CD4-positive, alpha-beta memory T cell (primary cell): ENCODE measurements at places on chromosomes 3 and 15.

GRCh38 chr3:99108508-99108907 is 207.0 kb upstream of the DCBLD2 start:
- DNase-seq: no peak

DNA sequence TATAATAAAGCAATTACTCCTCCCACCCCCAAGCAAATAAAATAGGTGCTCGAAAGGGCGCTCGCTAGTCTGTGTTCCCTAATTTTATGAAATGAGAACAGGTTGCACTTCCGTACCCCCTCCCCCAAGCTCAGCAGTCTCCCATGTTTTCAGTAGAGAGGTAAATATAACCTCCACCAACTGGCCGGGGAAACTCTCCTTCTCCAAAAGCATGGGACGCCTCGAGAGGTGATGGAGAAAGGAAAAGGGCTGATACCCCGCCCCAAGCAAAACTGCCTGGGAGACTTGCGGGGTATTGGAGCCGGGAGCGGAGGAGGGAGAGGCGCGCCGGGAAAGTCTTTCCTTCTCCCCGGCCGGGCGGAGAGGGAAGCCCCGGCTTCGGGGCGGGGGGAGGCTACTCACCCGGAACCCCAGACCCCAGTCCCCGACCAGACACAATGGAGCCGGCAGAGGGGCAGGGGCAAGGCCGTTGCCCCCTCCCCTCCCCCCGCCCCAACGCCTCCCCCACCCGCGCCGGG is 605 bp downstream of the DCUN1D1 start:
- peak; percentile 53 for DNase-seq

GRCh38 chr3:31538801-31539200 is 6.1 kb downstream of the STT3B start:
- no peak for DNase-seq

GRCh38 chr3:50068134-50068533 is 20.6 kb upstream of the RBM5 start:
- no peak for DNase-seq

DNA sequence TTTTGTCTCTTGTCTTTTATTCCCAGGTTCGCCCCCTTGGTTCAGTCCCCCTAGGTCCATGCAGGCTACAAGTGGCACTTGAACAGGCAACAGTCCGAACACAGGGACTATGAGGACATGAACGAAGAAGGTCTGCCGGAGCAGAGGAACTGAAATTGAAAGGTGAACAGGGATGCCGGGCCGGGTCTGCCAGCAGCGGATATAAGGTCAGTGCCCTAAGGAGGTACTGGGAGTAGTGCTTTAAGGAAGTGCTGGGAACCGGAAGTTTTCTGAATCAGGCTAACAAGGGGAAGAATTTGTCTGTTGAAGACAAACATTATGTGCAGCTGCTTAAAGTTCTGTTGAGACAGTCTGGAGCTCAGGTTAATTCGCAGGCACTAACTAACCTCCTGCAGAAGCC is 46.8 kb downstream of the LSM3 start:
- DNase-seq: no peak

GRCh38 chr3:8529181-8529637 is 27.6 kb downstream of the LMCD1 start:
- no peak for DNase-seq

GRCh38 chr3:53552730-53553129 is 58.3 kb downstream of the CACNA1D start:
- DNase-seq: no peak

GRCh38 chr3:72977060-72977808 is 19.4 kb upstream of the PPP4R2 start:
- no peak for DNase-seq

- DNase-seq: no peak
Observed at GRCh38 chr15:55322467-55322866, 3.4 kb downstream of the PIGB start.

DNA sequence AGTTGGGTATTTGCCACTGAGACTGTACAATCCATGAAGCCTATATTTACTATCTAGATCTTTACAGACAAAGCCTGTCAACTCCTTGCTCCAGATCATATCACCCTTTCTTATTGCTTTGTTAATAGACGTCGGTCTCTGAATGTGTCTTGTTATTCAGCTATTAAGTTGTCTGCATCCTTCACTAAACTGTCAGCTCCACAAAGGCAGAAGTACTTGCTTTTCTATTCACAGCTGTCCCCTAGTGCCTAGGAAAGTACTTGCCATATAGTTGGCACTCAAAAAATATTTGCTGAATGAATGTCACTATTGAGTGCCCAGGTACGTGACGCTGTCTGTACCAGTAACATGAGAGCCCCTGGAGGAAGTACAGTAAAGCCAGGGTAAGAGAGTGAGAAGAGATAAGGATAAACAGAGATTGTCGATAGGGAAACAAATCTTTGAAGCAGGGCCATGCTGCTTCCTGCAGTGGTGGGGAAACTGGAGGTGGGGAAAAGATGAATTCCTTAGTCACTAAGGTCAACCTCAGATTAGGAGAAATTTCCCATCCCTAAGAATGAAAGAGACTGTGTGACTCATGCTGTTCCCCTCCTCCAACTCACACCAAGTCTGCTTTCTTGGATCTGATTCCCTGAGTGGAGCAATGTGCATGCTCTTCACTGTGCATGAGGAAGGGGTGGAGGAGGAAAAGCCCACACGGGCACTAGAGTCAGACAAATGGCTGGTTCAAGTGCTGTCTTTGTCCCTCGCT is 36.3 kb downstream of the PRICKLE2 start:
- no peak for DNase-seq

DNA sequence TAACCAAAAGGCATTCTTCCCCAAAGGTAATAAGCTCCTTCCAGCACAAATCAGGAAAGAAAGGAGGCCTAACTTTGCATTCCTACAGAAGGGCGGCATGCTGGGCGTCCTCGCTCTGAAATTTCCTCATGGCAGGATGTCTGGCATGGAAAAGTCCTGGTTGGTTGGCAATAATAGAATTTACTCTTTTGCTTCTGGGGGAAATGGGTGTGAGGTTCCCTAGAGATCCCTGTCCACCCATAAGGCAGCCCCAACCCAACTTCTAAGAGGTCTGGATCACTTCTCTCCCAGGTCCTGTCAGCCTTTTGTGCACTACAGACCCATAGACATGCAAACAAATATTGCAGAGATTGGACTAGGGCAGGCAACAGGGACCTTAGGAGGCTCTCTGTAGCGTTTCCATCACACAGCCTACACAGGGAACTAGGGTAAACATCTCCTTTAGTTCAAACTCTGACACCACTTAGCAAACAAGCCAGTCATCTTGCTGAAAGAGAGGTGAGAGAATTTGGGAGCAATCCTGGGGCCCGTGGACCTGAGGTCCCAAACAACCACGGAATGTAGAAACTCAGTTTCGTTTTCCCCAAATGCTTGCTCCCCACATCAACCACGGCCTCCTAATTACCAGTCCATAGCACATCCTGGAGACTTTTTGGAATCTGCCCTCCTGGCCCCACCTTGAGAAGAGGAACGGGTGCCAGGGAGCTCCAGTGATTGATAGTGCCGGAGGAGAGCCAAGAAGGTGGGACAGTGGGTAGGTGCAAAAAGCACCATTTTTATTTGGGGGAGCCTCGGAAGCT is 2.1 kb downstream of the ZIC4 start:
- DNase-seq: no peak

- no peak for DNase-seq
Observed at GRCh38 chr3:136802481-136802996, 16.4 kb upstream of the SLC35G2 start.

DNA sequence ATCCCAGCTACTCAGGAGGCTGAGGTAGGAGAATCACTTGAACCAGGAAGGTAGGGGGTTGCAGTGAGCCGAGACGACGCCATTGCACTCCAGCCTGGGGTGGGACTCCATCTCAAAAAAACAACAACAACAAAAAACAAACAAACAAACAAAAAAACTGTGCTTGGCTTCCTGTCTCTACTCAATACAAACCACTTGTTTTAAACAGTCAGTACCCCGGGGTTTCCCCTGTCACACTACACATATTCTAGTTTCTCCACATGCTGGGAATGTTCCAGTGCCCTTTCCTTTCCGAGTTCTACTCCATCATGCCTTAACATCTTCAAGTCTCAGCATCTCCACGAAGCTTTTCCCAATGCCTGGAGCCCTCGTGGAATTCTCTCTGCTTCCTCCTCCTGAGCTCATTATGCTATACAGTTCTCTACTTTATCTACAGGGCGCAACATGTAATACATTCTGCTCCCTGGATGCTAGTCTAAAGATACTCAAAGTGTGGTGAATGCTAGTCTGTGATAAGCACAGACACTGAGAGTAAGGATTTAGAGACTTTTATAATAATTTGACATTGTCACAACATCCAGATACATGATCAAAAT is 7.8 kb downstream of the EMC3 start:
- DNase-seq: no peak

GRCh38 chr3:64674591-64675076 is 13.2 kb downstream of the ADAMTS9 start:
- no peak for DNase-seq

DNA sequence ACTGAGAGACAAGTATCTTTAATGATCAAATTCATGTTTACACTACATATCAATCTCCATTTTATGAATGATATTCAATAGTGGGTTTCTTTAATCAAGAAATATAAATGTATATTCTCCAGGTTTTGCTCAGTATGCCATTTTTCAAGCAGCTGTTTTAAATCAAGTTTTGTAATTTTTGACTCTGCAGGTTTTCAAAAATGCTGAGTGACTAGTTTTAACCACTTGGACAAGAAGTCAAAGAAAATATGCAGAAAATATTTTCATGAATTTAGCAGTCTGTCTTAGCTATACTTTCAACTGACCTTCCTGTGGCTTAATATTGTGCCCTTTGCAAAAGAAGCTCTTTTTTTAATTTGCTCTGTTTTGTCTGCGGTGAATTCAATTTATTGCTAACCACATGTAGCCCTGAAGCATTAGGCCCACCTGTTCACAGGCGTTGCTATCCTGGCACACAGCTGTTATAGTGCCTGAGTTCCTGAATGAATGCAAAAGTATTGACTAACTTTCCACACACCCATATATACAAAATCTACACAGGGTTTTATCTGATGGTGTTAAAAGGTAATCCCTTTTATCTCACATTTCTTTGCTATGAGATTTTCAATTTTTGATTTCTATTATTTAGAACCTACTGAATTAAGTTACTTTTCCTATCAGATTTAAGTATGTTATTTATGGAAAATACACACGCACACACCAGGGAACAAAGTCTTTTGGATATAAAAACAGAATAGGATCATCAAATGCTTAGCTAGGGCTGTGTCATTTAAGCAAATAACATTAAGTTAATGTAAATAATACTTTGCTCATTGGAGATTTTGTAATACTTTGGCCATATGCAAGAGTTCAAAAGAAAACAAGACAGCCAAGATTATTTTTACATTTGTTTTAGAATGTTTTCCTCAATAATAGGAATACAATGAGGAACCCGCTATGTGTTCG is 1166.1 kb upstream of the GBE1 start:
- no peak for DNase-seq

GRCh38 chr3:162729686-162730085 is 1233.1 kb downstream of the OTOL1 start:
- no peak for DNase-seq

- DNase-seq: no peak
Observed at GRCh38 chr3:184377374-184377773, 633 bp downstream of the THPO start.

DNA sequence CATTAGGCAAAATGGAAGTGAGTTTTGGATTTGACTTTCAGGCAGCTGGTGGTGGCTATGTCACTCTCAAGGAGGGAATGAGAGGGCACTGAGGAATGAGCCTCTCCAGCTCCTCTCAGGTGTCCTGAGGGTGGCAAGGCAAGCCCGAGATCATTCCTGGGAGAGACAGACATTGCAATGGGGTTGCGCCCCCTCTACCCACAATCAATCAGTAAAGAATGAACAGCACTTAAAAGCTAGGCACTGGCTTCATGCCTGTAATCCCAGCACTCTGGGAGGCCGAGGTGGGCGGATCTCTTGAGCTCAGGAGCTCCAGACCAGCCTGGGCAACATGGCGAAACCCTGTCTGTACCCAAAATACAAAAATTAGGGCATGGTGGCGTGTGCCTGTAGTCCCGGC is 14.1 kb upstream of the SHF start:
- DNase-seq: no peak

DNA sequence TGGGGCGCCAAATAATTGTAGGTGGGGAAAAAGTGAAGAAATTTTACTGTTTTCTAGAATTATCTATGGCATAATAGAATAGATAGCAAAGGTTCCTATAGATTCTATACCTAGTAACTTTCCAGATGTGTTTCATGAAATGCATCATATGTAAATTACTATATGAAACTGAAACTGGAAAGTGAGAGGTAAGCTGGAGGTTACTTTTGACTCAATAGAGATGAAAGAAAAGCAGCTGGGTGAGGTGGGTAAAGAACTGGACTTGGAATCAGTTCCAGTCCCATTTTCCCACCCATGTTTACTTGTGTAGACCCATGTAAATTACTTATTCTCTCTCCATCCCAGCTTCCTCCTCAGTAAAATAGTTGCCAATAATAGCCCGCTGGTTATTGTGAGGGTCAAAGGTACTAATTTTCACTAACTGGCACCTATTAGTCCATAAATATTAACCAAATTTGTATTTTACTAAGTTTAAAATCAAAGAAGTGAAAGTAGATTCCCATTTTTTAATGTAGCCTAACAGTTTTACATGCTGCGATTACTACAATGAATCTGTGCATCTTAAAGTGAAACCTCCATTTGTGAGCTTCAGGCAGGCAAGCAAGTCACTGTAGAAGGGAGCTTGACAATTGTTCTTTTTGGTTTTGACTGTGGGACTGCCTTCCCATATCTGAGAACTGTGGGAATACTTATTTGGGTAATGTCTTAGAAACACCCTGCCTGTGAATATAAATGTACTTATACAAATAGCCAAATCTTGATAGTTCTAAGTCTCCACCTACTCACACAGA is 312.1 kb downstream of the SLC9A9 start:
- no peak for DNase-seq

DNA sequence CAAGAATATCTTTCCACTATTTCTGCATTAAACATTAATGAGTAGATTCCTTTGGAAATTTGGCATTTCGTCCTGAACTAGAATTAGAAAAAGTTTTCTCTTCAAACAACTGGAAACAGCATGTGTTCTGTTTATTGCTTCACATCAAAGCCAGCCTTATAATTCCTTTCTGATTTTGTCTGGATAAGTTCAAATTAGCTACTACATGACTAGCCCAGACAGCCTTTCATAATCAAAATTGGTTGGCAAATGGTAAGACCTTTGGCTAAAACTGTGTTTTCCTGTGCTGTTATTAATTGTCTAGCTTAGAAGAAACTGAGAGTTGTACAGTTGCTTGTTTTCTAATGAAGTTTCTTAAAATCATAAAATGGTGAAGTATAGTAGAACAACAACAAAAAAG is 52.7 kb upstream of the P3H2 start:
- no peak for DNase-seq

DNA sequence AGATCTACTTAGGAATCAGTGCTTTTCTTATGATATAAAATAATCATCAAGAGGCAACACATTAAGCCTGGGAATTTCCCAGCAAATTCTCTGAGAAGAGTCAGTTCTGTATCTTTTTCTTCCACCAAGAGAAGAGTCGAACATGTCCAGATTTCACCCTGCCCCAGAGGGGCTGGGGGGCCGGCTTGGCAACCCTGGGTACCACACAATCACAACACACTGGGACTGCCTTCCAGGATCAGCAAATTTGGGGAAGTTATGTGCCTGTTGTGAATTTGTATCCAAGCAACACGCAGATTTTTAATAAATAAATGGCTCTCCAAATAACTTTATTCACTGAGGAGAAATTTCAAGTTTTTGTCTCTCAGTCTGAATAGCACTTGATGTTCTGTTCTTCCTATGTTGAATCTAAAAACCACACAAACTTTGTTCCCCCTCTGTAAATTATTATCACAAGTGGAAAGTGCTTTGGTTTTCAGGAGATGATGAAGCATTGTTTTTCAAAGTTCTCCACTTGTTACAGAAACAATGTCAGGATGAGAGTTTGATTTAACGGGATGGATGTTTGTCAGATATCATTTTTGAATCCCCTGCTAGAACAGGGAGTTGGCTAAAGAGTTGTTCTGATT is 357.2 kb downstream of the ZNF385D start:
- no peak for DNase-seq
